ENCODE measurements at places on chromosomes 1 and 21.

DNA sequence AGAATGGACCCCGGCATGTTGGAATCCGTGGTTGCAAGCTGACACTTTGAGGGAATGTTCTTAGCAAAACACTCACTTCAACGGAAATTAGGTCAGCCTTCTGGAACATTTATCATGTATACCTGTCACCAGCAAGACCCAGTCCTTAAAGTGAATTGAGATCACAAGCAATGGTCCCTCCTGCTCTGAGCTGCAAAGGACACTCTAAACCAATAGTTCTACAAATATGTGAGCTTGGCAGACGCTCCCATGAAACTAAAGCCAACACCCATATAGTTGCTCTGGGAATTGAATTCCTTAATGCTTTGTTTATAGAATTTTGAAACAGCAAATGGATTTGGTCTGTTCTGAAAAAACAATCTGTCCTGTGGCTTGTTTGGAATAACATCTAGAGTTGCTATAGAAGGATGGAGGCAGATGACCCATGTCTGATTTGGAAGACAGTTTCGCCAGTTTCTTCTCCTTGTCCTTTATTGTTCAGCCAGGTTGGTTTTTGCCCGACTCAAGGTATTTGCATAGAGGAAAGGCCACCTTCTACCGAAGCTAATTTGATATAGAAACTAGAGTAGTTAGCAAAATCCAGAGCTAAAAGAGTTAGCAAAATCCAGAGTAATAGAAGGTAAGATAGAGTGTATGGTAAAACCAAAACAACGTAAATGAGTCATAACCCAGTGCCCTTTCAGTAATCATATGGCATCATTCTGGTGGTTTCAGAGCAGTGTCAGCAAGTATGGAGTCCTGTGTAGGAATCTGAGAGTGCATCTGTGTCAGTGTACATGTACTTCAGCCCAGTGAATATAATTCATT is 236.2 kb downstream of the NFIA start:
- no peak for DNase-seq

- DNase-seq = no peak
Observed at GRCh38 chr1:166080967-166081870, 85.6 kb downstream of the FAM78B start.

DNA sequence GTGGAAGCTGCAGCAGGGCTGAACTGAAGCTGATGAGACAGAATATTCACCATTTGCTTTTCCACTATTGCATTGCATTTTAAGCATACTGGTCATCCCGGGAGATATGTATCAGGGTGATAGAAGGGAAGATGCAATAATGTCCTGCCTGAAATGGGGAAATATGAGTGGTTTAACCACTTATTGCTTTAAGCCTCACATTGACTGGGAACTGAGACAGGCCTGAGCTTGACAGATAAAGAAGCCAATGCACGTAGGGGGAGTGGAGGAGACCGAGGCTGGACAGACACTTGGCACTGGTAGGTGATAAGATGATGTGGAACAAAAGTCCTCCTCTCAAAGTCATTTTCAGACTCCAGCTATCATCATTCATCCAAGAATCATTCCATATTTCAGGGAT is 911.7 kb upstream of the NCAM2 start:
- no peak for DNase-seq

- no peak for DNase-seq
Observed at GRCh38 chr1:94250341-94250740, 13.0 kb upstream of the ARHGAP29 start.

- peak; percentile 45 for DNase-seq
Observed at GRCh38 chr1:182059936-182060335, 1.6 kb downstream of the ZNF648 start.

DNA sequence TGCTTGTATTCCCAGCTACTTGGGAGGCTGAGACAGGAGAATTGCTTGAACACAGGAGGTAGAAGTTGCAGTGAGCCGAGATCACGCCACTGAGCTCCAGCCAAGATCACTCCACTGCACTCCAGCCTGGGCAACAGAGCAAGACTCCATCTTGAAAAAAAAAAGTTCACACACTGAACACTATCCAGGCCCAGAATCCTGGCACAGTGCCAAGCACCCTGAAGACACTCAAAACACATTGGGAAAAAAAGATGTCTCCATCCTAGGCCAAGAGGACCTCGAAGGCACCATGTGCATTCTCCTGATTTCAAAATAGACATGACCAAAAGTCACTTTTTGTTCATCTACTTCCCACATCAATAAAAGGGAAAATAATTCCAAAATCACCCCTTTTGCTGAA is 38.7 kb downstream of the SLC9A1 start:
- DNase-seq = no peak

DNA sequence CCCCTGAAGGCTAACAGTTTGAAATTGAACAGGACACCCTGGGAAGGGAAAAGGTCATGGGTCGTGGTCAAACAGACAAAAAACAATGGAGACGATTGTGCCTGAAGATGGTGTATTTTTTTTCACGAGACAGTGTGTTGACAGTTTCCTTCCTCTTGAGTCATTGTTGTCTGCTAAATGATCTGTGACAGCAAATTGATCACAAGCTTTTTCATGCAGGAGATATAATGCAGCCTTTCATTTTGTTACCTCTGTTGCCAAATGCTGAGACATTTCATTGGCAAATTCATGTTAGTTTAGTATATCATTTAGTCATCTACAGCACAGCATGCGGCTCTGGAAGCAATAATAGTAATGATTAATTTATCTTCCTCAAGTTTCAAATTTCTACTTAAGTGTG is 27.7 kb downstream of the UBE2U start:
- no peak for DNase-seq

DNA sequence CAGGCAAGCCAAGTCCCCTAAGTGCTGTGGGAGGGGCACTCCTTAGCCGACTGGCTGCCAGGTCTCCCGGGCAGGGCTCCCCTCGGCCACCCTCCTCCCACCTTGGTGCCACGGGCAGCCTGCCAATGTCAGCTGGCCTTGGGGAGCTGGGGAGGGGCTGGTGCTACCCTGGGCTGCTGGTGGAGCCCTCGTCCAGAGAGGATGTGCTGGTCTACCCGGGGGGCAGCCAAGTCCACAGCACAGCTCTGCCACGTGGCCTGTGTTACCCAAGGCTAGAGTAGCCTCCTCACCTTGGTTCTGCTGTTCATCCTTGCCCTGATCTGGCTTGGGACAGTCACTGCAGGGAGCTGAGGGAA is 42.9 kb downstream of the CRYAA start:
- no peak for DNase-seq

DNA sequence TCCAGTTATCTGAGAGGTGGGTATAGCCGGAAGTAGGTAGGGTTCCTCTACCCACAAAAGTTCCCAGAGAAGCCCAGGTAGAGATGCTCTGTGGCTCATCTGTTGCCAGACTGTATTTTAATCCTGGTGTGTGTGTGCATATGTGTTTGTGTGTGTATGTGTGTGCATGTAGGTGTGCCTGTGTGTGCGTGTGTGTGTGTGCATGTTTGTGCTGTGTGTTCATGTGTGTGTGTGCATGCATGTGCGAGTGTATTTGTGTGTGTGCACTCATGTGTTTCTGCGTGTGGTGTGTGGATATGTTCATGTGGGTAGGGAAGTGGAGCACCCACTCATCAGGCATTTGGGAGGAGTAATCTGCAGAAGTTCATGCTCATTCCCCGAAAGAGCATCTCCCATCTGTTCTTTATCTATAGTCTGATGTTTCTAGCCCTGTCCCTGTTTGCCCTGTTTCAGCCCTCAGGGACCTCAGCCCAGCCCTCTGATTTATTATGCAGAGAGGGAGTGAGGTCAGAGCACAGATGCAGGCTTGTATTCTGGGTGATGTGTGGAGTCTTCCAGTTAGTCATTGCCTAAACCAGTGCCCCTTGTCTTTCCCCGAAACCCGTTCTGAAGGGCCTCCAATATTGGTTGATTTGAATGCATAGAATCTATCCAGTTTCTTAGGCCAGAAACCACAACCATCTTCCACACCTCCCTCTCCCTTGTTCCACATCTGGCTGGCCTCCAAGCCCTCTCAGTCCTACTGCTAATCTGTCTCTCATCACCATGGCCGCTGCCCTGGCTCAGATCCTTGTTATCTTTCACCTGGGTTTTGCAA is 69.1 kb downstream of the DISC1 start:
- peak; percentile 27 for DNase-seq

DNA sequence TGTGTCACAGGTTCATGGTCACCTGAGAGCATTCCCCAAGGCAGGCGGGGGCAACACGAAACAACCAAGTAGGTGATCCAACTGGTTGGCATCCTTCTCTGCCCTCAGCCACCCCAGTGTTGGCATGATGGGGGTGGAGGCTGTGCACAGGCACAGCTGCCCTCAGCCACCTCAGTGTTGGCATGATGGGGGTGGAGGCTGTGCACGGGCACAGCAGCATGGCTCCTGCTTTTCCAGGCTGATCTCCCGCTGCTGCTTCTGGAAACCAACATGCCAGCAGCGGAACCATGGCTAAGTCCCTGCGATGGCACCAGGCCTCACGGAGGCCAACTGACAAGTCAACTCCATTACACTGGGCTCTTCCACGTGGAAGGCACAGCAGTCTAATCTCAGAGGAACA is 447.8 kb downstream of the PTPRU start:
- DNase-seq = no peak

DNA sequence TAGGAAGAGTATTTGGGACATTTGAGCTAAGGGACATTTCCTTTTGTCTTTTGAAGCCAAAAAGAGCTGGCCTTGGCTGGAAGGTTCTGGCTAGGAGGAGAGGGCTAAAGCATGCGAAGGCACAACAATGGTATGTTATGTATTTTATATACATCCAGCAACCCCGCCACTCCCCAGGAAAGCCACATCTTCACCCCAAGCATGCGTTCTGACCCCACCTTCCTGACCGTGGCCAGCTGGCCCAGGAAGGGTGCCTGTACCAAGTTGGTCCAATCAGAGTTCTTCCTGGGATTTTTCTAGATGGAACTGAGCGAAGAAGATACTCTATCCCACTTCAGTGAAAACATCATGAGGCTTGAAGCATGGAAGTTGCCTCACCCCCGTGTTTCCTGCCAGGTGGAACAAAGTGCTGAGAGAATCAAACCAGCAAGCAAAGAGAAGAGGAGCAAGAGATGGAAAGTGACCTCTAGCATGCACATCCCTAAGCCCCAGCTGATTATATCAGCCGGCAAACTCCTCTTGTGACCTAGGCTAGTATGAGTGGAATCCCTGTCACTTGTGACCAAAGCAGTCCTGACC is 82.7 kb downstream of the BCAR3 start:
- DNase-seq = no peak

DNA sequence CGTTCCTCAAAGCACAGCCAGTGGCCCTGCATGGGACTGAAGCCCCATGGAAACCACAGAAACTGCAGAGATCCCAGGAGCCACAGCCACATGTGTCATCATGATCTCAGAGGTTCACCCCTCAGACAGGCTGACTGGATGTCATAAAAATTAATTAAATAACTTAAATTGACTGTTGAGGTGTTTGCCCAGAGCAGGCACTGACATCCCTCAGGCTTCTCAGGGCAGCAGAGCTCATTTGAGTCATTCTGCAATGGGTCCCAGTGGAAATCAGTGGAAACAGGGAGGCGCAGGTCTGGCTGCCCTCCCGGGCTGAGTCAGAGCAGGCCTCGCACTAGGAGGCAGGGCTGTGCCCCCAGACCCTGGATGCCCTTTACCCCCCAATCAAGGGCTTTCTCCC is 135.1 kb downstream of the CDC7 start:
- DNase-seq = no peak

GRCh38 chr1:212089560-212090163 is 54.1 kb downstream of the DTL start:
- no peak for DNase-seq

GRCh38 chr1:196660852-196661251 is 9.0 kb downstream of the CFH start:
- DNase-seq = no peak

- no peak for DNase-seq
Observed at GRCh38 chr1:104402178-104402577, 652.5 kb downstream of the AMY1C start.

DNA sequence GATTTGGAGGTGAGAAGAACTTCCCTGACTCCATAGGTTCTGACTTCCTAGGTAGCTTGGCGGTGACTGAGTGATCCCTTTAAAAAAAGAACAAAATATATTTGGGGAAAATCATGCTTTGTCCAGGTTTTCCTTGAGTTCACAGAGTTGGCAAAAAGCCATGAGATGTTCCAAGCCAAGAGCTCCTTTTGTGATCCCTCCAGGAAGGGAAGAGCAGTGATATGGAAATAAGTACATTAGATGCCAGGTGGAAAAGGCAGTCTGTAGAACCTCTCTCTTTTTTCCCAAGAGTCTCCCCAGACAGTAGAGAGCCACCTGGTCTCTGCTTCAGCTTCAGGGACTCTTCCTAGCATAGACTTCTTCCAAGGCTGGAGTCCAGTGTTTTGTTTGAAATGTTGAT is 10.2 kb downstream of the TLCD4 start:
- no peak for DNase-seq

GRCh38 chr1:7383671-7384520 is 387.2 kb upstream of the VAMP3 start:
- no peak for DNase-seq

- no peak for DNase-seq
Observed at GRCh38 chr1:63864224-63864641, 90.4 kb downstream of the ROR1 start.

Measured in hippocampal formation (tissue), 2 donors.